ENCODE measurements at places on chromosomes 7 and 10.

DNA sequence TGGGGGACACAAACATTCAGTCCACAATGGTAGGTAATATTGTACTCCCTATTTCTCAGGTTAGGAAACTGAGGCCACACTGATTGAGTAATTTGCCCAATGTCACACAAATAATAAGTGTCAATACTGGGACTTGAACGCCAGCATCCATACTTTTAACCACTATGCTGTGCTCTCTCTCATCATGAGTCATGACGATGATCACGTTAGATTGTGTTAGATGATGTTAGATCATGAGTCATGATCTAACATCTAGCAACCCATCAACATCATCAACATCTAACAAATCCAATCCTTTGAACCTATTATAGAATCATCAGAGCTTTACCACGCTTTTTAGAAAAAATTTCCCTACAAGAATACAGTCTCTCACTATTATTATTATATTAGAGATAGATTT, 28.1 kb upstream of the HERPUD2 start:
- DNase-seq = no peak

DNA sequence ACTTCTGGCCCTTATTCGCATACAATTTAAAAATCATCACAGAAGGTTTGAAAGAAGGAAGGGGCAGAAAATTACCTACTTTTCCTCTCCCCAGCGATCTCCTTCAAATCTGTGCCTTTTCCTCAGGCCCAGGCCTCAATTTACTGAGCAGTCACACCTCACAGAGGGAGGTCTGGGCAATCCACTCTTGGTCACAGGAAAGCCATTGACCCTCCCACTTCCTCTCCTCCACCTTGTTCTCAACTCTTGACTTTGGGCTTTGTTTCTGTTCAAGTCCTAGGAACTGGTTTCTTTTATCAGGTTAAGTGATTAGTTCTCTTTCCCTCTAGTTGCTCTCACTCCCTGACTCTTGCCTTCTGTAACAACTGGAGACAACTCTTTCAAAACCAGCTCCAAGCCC, 37.0 kb upstream of the ATRNL1 start:
- DNase-seq = no peak

GRCh38 chr7:41333511-41333910, 369.4 kb downstream of the INHBA start:
- peak; percentile 97 for DNase-seq

GRCh38 chr7:91373111-91373800, 109.0 kb downstream of the FZD1 start:
- DNase-seq = no peak

- no peak for DNase-seq
Measured at GRCh38 chr7:116752305-116753074, 80.5 kb downstream of the MET start.

GRCh38 chr7:132500727-132501440, 75.4 kb downstream of the PLXNA4 start:
- DNase-seq = no peak
